A549 treated with Hydrocortisone at 1 μM for 4 hours (cell line): ENCODE measurements at places on chromosomes 1 and 21. TPM values are rescaled to one million over a fixed set of nuclear protein-coding genes. Genes with fewer than 3 reads are reported as not detected.

Gene EPHB2
- 30.2 to 41.7 TPM (median 36.7 TPM) in 5 replicates for total RNA-seq

Gene VANGL2
- total RNA-seq = 0.55 to 1.0 TPM (median 0.76 TPM) in 5 replicates

Gene CDCP2
- total RNA-seq = not detected in 5 replicates

Gene OR2L8
- total RNA-seq = not detected in 5 replicates

Gene KRTAP11-1
- total RNA-seq = not detected in 5 replicates

Gene RNF11
- total RNA-seq = 22.4 to 32.3 TPM (median 27.1 TPM) in 5 replicates

Gene GJC2
- total RNA-seq = 0.29 to 0.51 TPM (median 0.39 TPM) in 5 replicates

Gene FCRL4
- total RNA-seq = not detected in 5 replicates

Gene FYB2
- total RNA-seq = not detected in 5 replicates

Gene BCAN
- 0.12 to 0.13 TPM in 2 of 5 replicates, not detected in the others for total RNA-seq

Gene SPATA1
- 0.63 to 1.6 TPM (median 1.5 TPM) in 5 replicates for total RNA-seq

Gene GPR37L1
- 0.13 to 0.30 TPM (median 0.14 TPM) in 5 replicates for total RNA-seq

Gene AIM2
- not detected in 5 replicates for total RNA-seq

Gene NPR1
- 1.6 to 2.5 TPM (median 1.9 TPM) in 5 replicates for total RNA-seq

Gene CDK18
- 0.67 to 1.0 TPM (median 0.83 TPM) in 5 replicates for total RNA-seq

Gene PKP1
- total RNA-seq = 0.02 to 0.08 TPM (median 0.03 TPM) in 4 of 5 replicates, not detected in the other

Gene DYNLT4
- 0.32 to 1.0 TPM (median 0.67 TPM) in 5 replicates for total RNA-seq

Gene LCE3D
- 2.6 to 3.6 TPM (median 3.1 TPM) in 5 replicates for total RNA-seq

Gene PROK1
- total RNA-seq = not detected in 5 replicates

Gene SPRR2A
- not detected in 5 replicates for total RNA-seq

Gene GBP3
- total RNA-seq = 0.73 to 2.4 TPM (median 1.1 TPM) in 5 replicates
